Neural crest cell (in vitro differentiated cells): ENCODE measurements at places on chromosomes 12 and 14. TPM values are rescaled to one million over a fixed set of nuclear protein-coding genes. Genes with fewer than 3 reads are reported as not detected.
A peak's percentile ranks its signal among the peaks of the same experiment; 100 is the strongest.

GRCh38 chr14:75470238-75470797 lies 42.5 kb downstream of the JDP2 start:
- no peaks in the 10 kb centered on the region for H3K27me3 ChIP-seq
- no peak for DNase-seq
- no peaks in the 10 kb centered on the region for H3K4me1 ChIP-seq

GRCh38 chr14:93745603-93746273 lies 42.5 kb downstream of the PRIMA1 start:
- H3K27ac ChIP-seq: peak overlapping the region; percentile 70
- no peaks in the 10 kb centered on the region for H3K36me3 ChIP-seq
- peaks cover 57% of the 10 kb centered on the region for H3K4me1 ChIP-seq
- no peaks in the 10 kb centered on the region for H3K27me3 ChIP-seq
- DNase-seq: no peak

DNA sequence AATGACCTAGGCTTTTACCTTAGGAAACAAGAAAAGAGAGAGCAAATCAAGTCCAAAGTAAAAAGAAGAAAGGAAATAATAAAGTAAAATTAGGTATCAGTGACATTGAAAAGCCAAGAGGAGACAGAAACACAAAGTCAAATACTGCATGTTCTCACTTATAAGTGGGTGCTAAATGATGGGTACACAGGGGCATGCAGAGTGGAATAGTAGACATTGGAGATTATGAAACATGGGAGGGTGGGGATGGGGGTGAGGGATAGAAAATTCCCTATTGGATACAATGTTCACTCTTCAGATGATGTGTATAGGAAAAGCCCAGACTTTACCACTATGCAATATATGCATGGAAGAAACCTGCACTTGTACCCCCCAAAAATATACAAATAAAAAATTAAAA lies 35.1 kb upstream of the CLMN start:
- no peak overlapping the region for H3K4me3 ChIP-seq
- no peak overlapping the region for H3K27ac ChIP-seq
- peaks cover 4% of the 10 kb centered on the region for H3K36me3 ChIP-seq
- H3K27me3 ChIP-seq: no peaks in the 10 kb centered on the region

DNA sequence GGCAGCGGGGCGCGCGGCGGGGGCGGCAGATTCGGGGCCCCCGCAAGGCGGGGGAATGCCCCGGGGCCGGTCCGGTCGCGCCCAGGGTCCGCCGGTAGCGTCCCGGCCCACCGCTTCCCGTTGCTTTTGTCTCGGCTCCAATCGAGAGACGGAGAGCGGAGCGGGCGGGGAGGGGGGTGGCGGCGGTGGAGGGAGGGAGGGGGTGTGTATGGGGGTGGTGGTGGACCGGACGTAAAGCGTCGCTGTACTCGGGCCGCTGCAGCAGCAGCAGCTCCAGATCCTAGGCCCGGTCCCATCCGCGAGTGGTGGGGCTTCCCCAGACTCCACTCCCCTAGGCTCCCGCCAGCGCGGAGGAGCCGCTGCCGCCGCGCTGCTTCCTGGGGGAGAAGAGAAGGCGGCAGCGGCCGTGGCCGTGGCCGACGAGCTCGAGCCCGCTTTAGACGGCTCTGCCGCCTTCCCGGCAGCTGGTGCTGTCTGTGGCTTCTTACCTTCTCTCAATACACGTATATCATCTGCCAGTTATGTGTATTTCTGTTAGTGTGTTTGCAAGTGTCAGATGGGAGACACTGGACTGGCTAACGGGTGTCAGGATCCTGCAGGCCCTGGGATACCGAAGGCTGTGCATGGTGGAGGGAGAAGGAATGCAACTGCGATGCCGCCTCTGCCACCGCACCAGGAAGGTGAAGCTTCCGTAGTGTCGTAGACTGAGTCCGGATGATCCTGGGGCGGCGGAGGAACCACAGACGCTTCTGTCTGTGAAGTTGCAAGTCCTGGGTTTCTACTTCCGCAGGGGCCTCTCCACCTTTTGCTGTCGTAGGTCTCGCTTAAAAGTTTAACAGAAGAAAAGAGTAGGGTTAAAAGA lies 508 bp downstream of the CNOT2 start:
- peaks cover 53% of the 10 kb centered on the region for H3K4me1 ChIP-seq
- H3K36me3 ChIP-seq: peaks cover 8% of the 10 kb centered on the region
- peak overlapping the region; percentile 99 for H3K27ac ChIP-seq
- DNase-seq: peak; percentile 56
- no peaks in the 10 kb centered on the region for H3K27me3 ChIP-seq

- H3K4me3 ChIP-seq: no peak overlapping the region
- DNase-seq: no peak
- peaks cover 22% of the 10 kb centered on the region for H3K4me1 ChIP-seq
- peaks cover 17% of the 10 kb centered on the region for H3K36me3 ChIP-seq
These were observed 48.3 kb downstream of the ABCD2 start for GRCh38 chr12:39571351-39571750.

- DNase-seq: no peak
- H3K27me3 ChIP-seq: no peaks in the 10 kb centered on the region
- H3K27ac ChIP-seq: peak within 1 kb of the TSS; percentile 71
- H3K4me3 ChIP-seq: no peak within 1 kb of the TSS
- peaks cover 7% of the 10 kb centered on the region for H3K4me1 ChIP-seq
These were observed at the start of gene AQP2 for GRCh38 chr12:49950273-49951251. Gene AQP2, plus strand, starts transcription at chr12:49950737. Its CDS starts 94 bp downstream, at chr12:49950831.

NPFF gene
- total RNA-seq: 0.73 TPM in 1 of 2 replicates, not detected in the other

STON2 gene
- total RNA-seq: 24.0 and 27.4 TPM in 2 replicates

ETFBKMT gene
- total RNA-seq: 1.3 and 2.2 TPM in 2 replicates
